ENCODE measurements at places on chromosomes 6 and 20. TPM values are rescaled to one million over a fixed set of nuclear protein-coding genes. Genes with fewer than 3 reads are reported as not detected.

DNA sequence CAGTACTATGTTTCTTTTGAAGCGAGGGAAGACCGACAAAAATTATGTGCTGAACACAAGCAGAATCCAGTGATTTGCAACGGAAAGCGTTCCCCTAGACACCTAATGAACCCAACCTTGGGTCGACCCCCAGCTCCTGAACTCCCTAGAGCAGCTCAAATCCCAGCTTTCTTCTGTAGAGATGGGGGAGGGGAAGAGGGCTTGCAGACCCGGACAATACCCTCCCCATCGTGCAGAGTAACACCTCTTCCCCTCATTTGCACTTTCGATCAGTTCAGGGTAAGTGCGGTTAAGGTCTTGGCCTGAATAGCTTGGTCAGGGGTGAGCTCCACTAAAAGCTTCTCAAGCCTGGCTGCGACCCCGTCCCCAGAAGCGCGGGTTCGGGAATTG lies 404 bp downstream of the CEP162 start:
- no peaks in the 10 kb centered on the region for H3K36me3 ChIP-seq
- H3K27ac ChIP-seq = peak overlapping the region; percentile 92
- peaks cover 10% of the 10 kb centered on the region for H3K4me1 ChIP-seq
- peak overlapping the region; percentile 90 for H3K4me3 ChIP-seq
- no peak for DNase-seq

DNA sequence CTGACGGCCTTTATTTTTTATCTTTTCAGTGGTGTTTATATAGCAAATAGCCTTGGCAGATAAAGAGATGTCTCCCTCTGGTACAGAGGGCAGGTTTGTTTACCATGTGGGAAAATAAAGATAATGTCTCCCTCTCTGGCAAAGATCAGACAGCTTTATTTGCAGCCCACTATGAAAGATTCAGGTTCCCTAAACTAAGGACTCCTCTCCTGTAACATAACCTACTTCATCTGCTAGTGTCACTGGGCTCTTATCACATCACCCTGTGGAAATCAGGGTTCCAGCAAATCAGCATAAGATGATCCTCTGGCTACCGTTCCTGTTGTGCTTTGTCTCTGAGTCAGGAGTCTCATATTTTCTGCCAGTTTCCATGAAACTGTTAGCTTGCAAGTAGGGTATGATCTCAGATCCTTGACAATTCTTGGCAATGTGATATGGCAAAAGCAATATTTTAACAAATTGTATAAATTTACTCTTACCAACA lies 3.1 kb downstream of the FBXL4 start:
- no peak overlapping the region for H3K4me3 ChIP-seq
- DNase-seq = no peak
- H3K4me1 ChIP-seq = peaks cover 30% of the 10 kb centered on the region
- no peak overlapping the region for H3K27ac ChIP-seq
- no peaks in the 10 kb centered on the region for H3K36me3 ChIP-seq

DNA sequence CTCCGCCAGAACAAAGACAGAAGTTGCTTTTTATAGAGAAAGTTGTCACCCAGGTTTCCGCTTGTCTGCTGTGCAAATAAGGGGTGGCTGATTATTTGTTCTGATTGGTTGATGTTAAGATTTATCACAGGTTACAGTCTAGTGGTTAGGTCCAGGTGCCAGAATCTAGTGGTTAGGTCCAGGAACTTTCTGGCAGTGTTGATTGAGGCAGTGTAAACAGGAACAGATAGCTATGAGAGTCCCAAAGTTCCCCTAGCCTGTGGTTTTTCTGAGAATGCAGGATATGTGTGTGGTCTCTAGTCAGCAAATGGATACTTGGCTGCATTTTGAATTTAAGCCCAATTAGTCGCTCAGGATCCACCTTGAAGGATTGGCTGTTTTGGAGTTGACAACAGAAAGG lies 148.0 kb downstream of the TMEM200A start:
- H3K27me3 ChIP-seq = no peaks in the 10 kb centered on the region
- no peak overlapping the region for H3K27ac ChIP-seq
- no peaks in the 10 kb centered on the region for H3K4me1 ChIP-seq
- DNase-seq = no peak
- H3K36me3 ChIP-seq = no peaks in the 10 kb centered on the region

DNA sequence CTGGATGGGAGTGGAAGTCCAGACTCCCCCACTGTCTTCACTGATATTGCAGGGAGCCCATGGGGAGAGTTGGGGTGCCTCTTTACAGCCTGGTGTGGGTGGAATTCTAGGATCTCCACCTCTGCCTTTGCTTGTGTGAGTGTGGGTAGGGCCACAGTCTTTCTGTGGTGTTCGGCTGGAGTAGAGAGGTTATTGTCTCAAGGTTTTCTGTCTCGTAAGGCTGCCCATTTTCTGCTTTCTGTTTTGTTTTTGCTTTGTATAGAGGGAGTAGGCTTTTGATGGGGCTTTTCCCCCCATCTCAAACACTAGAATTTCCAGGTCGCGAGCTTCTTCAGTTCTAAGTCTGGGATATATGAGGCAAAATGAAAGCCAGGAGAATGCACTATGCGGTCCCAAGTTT lies 40.4 kb upstream of the ELMO2 start:
- no peak overlapping the region for H3K4me3 ChIP-seq
- no peaks in the 10 kb centered on the region for H3K4me1 ChIP-seq
- no peaks in the 10 kb centered on the region for H3K36me3 ChIP-seq
- peaks cover 24% of the 10 kb centered on the region for H3K27me3 ChIP-seq
- no peak for DNase-seq

GRCh38 chr20:21309678-21310467 lies 6.7 kb downstream of the XRN2 start:
- H3K36me3 ChIP-seq = no peaks in the 10 kb centered on the region
- H3K27ac ChIP-seq = no peak overlapping the region
- peaks cover 41% of the 10 kb centered on the region for H3K4me1 ChIP-seq

DNA sequence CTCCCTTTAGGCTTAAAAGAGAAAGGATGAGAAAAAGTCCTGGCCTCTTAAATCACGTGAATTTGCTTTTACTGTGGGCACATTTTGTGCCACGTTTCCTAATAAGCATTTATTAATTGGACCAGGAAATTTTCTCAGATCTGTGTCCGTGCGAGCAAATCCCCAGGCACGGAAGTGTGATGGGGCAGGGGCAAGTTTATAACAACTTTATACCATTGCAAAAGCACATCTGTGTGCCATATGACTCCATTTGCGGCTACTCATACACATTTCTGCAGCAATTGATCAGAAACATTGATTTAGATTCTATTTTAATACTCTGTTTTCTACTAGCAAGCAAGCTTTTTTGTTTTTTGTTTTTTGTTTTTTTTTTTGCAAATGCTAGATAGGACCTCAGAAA lies 373.2 kb downstream of the TAF4 start:
- H3K4me1 ChIP-seq = no peaks in the 10 kb centered on the region
- H3K4me3 ChIP-seq = no peak overlapping the region
- H3K36me3 ChIP-seq = no peaks in the 10 kb centered on the region
- no peak overlapping the region for H3K27ac ChIP-seq
- peaks cover 20% of the 10 kb centered on the region for H3K27me3 ChIP-seq

GRCh38 chr6:40472353-40472752 lies 114.8 kb downstream of the LRFN2 start:
- no peak overlapping the region for H3K27ac ChIP-seq
- H3K36me3 ChIP-seq = no peaks in the 10 kb centered on the region

DNA sequence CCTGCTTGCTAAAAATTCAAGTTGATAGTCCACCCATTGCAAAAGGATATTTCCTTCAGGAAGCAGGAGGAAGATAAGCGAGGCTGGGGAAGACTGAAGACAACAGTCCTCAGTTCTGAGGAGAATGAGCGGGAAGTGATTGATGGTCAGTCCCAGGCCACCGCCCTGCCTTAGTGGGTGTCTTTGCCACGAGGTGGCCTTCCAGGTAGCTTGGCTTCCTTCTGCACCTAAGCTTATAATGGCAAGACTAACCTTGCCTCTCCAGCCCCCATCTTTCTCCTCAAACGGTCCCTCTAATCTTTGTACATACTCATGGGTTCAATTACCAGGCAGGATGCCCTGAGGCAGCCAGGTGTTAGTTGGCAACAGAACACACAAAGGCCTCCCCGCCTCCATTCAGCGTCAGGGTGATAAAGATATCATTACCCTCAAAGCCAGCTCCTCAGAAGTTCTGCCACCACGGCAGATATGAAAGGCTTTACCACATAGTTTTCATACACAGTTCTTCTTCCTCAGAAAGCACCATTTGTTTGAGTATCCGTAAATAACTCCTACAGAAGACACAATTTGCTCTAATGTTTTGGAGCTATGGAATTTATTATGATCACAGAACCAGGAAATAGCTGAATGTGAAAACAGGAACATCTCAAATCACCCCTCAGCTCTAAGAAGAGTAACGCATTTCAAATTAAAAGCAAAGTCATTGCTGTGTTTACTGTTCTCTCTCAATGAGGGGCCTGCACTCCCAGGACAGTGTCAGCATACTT lies 249.4 kb downstream of the ATXN1 start:
- peaks cover 30% of the 10 kb centered on the region for H3K4me1 ChIP-seq
- no peak overlapping the region for H3K4me3 ChIP-seq
- no peak for DNase-seq

Gene SYCP2
- 0.90 TPM for total RNA-seq

DNA sequence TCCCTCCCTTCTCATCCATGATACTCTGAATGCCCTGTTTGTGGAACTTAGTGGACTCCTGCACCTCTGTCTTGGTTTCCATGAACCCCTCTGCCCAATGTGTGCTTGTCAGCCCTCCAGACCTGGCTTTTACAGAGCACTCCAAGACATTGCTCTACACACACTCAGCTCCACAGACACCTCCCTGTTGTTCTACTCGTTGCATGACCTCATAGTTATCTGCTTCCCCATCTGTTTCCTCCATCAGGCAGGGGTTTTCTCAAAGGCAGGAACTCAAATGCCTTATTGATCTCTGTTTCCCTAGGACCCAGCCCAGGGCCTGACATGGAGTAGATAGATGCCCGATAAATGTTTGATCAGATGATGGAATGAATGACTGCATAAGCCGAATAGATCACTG lies 13.3 kb downstream of the PLCG1 start:
- no peak overlapping the region for H3K4me3 ChIP-seq
- peak overlapping the region; percentile 71 for H3K27ac ChIP-seq
- peaks cover 100% of the 10 kb centered on the region for H3K4me1 ChIP-seq
- no peaks in the 10 kb centered on the region for H3K27me3 ChIP-seq
- H3K36me3 ChIP-seq = no peaks in the 10 kb centered on the region
- peak; percentile 49 for DNase-seq

DNA sequence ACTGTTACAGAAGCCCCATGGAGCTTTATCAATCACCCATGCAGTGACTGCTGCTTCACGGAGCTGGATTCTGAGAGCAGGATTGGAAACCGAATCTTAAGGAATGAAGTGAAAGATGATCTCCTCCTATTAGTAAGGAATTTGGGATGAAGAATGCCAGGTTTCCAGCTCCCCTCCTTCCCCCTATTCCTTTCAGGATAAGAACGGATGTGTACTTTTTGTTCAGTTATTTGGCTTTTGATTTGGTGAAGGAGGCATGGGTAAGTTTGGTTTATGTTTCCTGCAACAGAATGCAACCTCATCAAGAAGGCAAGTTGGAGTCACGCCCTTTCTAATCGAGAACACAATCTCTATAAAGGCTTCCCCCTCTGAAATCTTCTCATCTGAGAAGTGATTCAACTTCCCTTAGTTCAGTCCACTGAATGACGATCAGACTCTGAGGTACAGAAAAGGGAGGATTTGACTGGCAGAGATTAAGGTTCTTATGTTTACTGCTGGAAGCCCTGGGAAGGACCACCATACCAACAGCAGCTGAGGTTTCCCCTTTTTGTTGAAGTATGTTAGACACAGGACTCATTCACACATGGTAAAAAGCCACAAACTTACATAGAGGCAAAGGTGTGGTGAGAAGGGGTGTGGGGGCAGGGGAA lies 5.5 kb downstream of the ELMO2 start:
- DNase-seq = no peak
- H3K4me1 ChIP-seq = peaks cover 58% of the 10 kb centered on the region
- no peaks in the 10 kb centered on the region for H3K36me3 ChIP-seq
- peak overlapping the region; percentile 58 for H3K27ac ChIP-seq

- no peak for DNase-seq
- no peaks in the 10 kb centered on the region for H3K27me3 ChIP-seq
- no peaks in the 10 kb centered on the region for H3K4me1 ChIP-seq
- no peak overlapping the region for H3K27ac ChIP-seq
- H3K4me3 ChIP-seq = no peak overlapping the region
These were observed 215.1 kb downstream of the PRL start for GRCh38 chr6:22081709-22082108.

Gene MAP1LC3A
- 61.7 TPM for total RNA-seq

Gene SNHG17
- total RNA-seq = 25.9 TPM

Gene HCRTR2
- not detected for total RNA-seq
